Lower lobe of right lung (tissue), 2 donors: ENCODE measurements at places on chromosomes 4 and X. TPM values are rescaled to one million over a fixed set of nuclear protein-coding genes. Genes with fewer than 3 reads are reported as not detected.
A peak's percentile ranks its signal among the peaks of the same experiment; 100 is the strongest.

DNA sequence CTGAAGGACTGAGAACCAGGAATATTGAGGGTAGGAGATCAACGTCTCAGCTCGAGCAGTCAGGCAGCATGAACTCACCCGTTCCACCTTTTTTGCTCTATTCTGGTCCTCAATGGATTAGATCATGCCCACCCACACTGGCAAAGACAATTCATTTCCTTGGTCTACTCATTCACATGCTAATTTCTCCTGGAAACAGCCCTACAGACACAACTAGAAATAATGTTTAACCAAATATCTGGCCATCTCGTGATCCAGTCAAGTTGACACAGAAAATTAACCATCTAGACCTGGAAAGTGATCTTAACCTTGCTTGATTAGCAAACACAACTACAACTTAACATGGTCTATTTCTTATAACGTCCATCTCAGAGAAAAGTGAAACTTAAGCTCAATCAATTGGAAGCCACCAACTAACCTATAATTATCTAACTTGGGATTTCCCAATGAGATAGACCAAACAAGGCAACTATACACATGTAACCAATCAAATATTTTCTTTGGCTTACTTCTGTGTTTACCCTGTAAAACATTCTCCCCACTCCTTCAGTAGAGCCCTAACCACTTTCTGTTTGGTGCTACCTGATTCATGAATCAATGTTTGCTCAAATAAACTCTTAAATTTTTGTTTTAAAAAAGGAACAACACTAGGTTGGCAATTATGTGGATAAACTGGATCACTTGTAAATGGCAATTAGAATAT lies 69.7 kb upstream of the MAMLD1 start:
- H3K4me3 ChIP-seq, result no peak overlapping the region
- H3K27me3 ChIP-seq, result no peaks in the 10 kb centered on the region
- no peaks in the 10 kb centered on the region for H3K36me3 ChIP-seq
- DNase-seq, result no peak

GRCh38 chr4:11424000-11424399 lies 4.7 kb downstream of the HS3ST1 start:
- no peak for DNase-seq
- H3K27me3 ChIP-seq, result peaks cover 28% of the 10 kb centered on the region
- no peak overlapping the region for H3K27ac ChIP-seq
- H3K36me3 ChIP-seq, result no peaks in the 10 kb centered on the region
- peaks cover 11% of the 10 kb centered on the region for H3K4me1 ChIP-seq
- no peak overlapping the region for H3K4me3 ChIP-seq

DNA sequence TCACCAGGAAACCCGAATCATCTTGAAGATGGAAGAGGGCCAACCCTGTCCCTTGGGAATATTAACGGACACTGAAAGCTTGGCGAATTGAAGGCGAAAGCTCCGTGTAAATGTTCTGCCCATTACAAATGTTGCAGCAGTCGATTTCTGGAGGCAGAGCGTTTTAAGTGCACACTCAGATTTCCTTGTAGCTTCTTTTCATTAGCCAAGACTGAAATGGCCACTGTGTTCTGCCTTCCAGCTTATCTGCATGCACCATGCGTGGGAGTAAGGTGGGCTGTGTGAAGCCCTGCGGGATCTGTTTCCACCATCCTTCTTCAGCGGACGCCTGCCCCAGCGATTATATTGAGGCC lies 1.3 kb downstream of the SMIM20 start:
- no peaks in the 10 kb centered on the region for H3K36me3 ChIP-seq
- H3K27ac ChIP-seq, result no peak overlapping the region
- H3K27me3 ChIP-seq, result no peaks in the 10 kb centered on the region
- peaks cover 16% of the 10 kb centered on the region for H3K4me1 ChIP-seq
- H3K4me3 ChIP-seq, result peak overlapping the region; percentile 67
- DNase-seq, result no peak

- no peak overlapping the region for H3K27ac ChIP-seq
- H3K4me3 ChIP-seq, result no peak overlapping the region
- no peaks in the 10 kb centered on the region for H3K27me3 ChIP-seq
- no peak for DNase-seq
These were observed 34.0 kb upstream of the JADE1 start for GRCh38 chr4:128775477-128775876.

- no peak overlapping the region for H3K27ac ChIP-seq
- no peaks in the 10 kb centered on the region for H3K27me3 ChIP-seq
- DNase-seq, result no peak
- H3K36me3 ChIP-seq, result no peaks in the 10 kb centered on the region
- H3K4me1 ChIP-seq, result no peaks in the 10 kb centered on the region
- H3K4me3 ChIP-seq, result no peak overlapping the region
These were observed 473.4 kb downstream of the PCDH7 start for GRCh38 chr4:31193521-31193920.

- no peaks in the 10 kb centered on the region for H3K27me3 ChIP-seq
- no peaks in the 10 kb centered on the region for H3K4me1 ChIP-seq
- no peaks in the 10 kb centered on the region for H3K36me3 ChIP-seq
These were observed 183.7 kb downstream of the EVC2 start for GRCh38 chr4:5524446-5525299.

GRCh38 chr4:21470535-21470934 lies 478.0 kb downstream of the KCNIP4 start:
- no peak overlapping the region for H3K27ac ChIP-seq
- no peaks in the 10 kb centered on the region for H3K4me1 ChIP-seq
- H3K27me3 ChIP-seq, result no peaks in the 10 kb centered on the region
- no peak overlapping the region for H3K4me3 ChIP-seq
- no peaks in the 10 kb centered on the region for H3K36me3 ChIP-seq

DNA sequence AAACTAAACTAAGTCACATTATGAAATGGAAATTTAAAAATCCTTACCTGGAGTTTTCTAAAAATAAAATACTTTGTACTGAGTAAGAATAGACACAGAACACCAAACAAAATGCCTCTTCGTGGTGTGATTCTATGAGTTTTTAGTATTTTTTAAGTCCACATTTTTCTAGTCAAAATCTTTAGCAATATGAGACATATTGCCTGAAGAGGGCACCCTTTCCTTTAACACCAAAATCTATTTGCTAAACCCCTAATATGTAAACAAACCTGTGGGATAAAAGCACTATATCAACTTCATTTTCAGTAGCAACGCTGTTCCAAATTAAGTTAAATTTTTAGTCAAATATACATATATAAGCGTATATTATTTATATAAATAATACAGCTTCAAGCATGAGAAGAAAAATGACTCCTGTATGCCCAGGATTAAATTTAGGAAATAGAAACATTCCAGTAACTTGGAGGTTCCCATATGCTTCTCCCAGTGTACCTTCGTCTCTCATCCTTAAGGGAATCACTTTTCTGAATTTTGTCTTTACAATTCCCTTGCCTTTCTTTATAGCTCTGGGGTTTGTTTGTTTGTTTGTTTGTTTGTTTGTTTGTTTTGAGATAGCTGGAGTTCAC lies 23.0 kb upstream of the PGM2 start:
- DNase-seq, result no peak
- H3K27me3 ChIP-seq, result no peaks in the 10 kb centered on the region
- no peak overlapping the region for H3K4me3 ChIP-seq
- H3K4me1 ChIP-seq, result no peaks in the 10 kb centered on the region
- H3K36me3 ChIP-seq, result no peaks in the 10 kb centered on the region

GRCh38 chr4:85302193-85302736 lies 172.7 kb upstream of the ARHGAP24 start:
- no peak overlapping the region for H3K4me3 ChIP-seq
- DNase-seq, result no peak
- H3K36me3 ChIP-seq, result no peaks in the 10 kb centered on the region
- H3K27me3 ChIP-seq, result no peaks in the 10 kb centered on the region
- no peak overlapping the region for H3K27ac ChIP-seq

GRCh38 chr4:99817309-99817890 lies 773 bp downstream of the DAPP1 start:
- H3K27ac ChIP-seq, result peak overlapping the region; percentile 54
- no peaks in the 10 kb centered on the region for H3K27me3 ChIP-seq
- peak overlapping the region; percentile 45 for H3K4me3 ChIP-seq
- no peak for DNase-seq

- DNase-seq, result no peak
- no peak overlapping the region for H3K4me3 ChIP-seq
- H3K36me3 ChIP-seq, result no peaks in the 10 kb centered on the region
- no peaks in the 10 kb centered on the region for H3K27me3 ChIP-seq
These were observed 196.8 kb downstream of the HEPH start for GRCh38 chrX:66360894-66361293.

DNA sequence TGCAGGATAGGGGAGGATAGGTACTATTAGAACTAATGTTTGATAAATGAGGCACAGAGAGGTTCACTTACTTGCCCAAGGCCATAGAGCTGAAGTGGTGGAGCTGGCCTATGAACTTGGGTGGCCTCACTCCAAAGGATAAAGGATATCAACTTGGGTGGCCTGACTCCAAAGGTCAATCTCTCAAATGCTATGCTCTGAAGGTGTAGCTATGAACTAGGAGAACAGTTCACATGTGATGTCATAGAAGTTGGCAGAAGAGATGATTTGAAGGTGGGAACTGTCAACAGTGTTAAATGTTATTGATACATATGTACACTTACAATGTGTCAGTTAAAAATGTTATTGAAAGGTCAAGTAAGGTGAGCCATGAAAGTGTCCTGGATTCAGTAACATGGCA lies 6.2 kb upstream of the CHST7 start:
- H3K4me3 ChIP-seq, result no peak overlapping the region
- no peaks in the 10 kb centered on the region for H3K27me3 ChIP-seq
- H3K4me1 ChIP-seq, result no peaks in the 10 kb centered on the region
- no peaks in the 10 kb centered on the region for H3K36me3 ChIP-seq
- DNase-seq, result no peak

DNA sequence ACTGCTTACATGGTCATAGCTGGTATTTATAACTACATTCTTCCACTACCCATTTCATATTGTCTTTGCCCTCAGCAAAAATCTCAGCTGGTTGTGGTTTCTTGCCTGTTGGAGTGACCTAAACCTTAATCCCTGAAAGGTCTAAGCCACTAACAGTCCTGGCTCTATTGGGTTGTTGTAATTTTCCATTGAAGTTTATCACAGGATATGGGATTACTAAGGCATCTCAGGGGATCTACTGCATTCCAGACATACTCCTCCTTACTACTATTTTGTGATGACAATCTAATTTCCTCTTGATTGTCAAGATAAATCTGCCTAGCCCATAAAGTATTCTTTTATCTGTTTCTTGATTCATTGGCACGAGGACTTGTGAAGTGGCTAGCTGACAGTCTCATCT lies 6.2 kb upstream of the OSTC start:
- no peak overlapping the region for H3K27ac ChIP-seq
- H3K36me3 ChIP-seq, result no peaks in the 10 kb centered on the region
- H3K4me1 ChIP-seq, result no peaks in the 10 kb centered on the region
- no peaks in the 10 kb centered on the region for H3K27me3 ChIP-seq
- no peak for DNase-seq

DNA sequence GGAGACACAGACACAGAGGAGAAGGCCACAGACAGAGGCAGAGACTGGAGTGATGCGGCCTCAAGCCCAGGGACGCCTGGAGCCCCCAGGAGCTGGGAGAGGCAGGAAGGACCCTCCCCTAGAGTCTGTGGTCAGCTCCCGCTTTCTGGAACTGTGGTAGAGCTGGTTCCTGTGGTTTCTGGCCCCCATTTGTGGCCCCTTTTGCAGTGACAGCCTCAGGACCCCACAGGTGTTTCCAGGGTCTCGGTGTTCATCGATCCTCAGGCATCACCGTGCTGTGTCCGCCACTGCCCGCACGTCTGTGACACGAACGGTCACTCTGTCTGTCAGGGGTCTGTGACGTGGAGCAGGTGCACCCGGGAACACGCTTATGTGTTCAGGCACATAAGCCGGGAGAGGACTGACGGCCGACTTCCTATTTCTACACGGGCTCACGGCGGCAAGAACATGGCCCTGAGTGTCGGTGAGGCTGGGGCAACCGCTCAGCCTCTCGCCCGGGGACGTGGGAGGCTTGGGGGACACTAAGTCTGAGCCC lies 7.9 kb downstream of the GTPBP6 start:
- H3K27ac ChIP-seq, result no peak overlapping the region
- H3K36me3 ChIP-seq, result peaks cover 84% of the 10 kb centered on the region
- no peaks in the 10 kb centered on the region for H3K4me1 ChIP-seq
- DNase-seq, result peak; percentile 32
- H3K27me3 ChIP-seq, result no peaks in the 10 kb centered on the region

DNA sequence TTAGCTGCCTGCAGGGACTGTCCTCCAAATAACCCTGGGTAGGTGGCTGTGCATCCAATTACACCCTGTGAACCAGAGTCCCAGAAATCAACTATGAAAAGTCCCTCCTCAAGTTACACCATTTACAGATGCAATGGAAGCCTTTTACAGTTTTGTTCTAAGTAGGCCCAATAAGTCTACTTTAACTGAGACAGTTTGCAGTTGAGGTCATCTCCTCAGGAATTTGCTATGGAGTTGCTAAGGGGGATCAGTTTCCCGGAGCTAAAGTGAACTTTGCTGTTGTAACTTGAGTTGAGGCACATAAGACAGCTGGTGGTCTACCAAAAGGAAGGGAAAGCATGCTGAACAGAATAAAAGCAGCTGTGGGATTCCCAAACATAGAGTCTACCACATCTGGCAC lies 121.6 kb upstream of the STK26 start:
- DNase-seq, result no peak
- no peaks in the 10 kb centered on the region for H3K27me3 ChIP-seq

- no peaks in the 10 kb centered on the region for H3K27me3 ChIP-seq
- no peak for DNase-seq
These were observed 74.4 kb downstream of the NFKB1 start for GRCh38 chr4:102575369-102576129.

The NEIL3 gene
- total RNA-seq, result 1.1 TPM

The NUDT11 gene
- 0.53 TPM for total RNA-seq

The USP9X gene
- total RNA-seq, result 75.6 TPM

The AFAP1 gene
- 21.0 TPM for total RNA-seq

The UGT2B10 gene
- total RNA-seq, result not detected

The TCEAL3 gene
- total RNA-seq, result 19.1 TPM

The TCEAL9 gene
- 34.6 TPM for total RNA-seq

The SYN1 gene
- total RNA-seq, result 0.44 TPM

The SULT1E1 gene
- 1.0 TPM for total RNA-seq

The HHIP gene
- 172 TPM for total RNA-seq
